CD4-positive, alpha-beta T cell (primary cell): ENCODE measurements at places on chromosomes 12 and 14. TPM values are rescaled to one million over a fixed set of nuclear protein-coding genes. Genes with fewer than 3 reads are reported as not detected.

DNA sequence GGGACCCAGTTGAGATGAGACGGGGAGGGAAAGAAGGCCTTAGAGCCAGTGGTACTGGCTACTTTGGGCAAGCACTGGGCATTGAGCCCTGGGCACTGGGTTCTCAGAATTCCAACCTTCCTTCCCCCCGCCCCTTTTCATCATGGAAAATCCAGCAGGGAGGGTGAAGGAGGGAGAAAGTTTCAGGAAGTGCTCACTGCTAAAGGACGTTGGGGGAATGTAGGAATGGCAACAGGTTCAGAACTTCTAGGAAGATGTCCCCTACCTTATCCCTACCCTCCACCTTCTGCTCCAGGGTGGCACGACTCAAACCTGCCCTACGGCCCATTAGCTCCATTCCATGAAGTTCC, 4.2 kb upstream of the TNS2 start:
- DNase-seq, result no peak
- H3K27ac ChIP-seq, result no peak overlapping the region
- H3K4me3 ChIP-seq, result no peak overlapping the region
- H3K4me1 ChIP-seq, result peaks cover 21% of the 10 kb centered on the region

GRCh38 chr12:59121451-59121850, 201.1 kb upstream of the LRIG3 start:
- no peaks in the 10 kb centered on the region for H3K27me3 ChIP-seq
- H3K27ac ChIP-seq, result no peak overlapping the region
- H3K4me3 ChIP-seq, result no peak overlapping the region
- no peaks in the 10 kb centered on the region for H3K36me3 ChIP-seq

DNA sequence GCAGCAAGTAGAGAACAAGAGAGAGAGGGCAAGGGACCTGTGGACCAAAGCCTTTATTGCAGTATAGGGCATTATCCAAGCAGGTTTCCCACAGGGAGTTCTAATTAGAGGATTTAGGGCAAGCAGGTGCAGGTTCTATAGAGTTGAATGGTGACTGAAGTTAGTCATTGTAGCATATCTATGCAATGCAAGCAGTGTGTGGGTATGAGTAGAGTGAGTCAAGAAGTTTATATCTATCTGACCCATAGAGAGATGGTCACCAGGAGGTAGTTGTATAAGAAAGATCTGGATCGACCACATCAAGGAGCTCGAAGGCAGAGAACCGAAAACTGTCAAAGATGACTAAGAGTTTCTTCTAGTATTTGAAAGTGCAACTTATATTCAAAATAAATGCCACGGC, 167.3 kb downstream of the PLCZ1 start:
- no peaks in the 10 kb centered on the region for H3K36me3 ChIP-seq
- H3K27me3 ChIP-seq, result no peaks in the 10 kb centered on the region
- H3K4me1 ChIP-seq, result no peaks in the 10 kb centered on the region
- no peak overlapping the region for H3K4me3 ChIP-seq
- H3K27ac ChIP-seq, result no peak overlapping the region

GRCh38 chr12:132278401-132279183, 50.8 kb downstream of the GALNT9 start:
- peaks cover 13% of the 10 kb centered on the region for H3K27me3 ChIP-seq
- H3K36me3 ChIP-seq, result no peaks in the 10 kb centered on the region
- no peak for DNase-seq
- peaks cover 21% of the 10 kb centered on the region for H3K4me1 ChIP-seq

DNA sequence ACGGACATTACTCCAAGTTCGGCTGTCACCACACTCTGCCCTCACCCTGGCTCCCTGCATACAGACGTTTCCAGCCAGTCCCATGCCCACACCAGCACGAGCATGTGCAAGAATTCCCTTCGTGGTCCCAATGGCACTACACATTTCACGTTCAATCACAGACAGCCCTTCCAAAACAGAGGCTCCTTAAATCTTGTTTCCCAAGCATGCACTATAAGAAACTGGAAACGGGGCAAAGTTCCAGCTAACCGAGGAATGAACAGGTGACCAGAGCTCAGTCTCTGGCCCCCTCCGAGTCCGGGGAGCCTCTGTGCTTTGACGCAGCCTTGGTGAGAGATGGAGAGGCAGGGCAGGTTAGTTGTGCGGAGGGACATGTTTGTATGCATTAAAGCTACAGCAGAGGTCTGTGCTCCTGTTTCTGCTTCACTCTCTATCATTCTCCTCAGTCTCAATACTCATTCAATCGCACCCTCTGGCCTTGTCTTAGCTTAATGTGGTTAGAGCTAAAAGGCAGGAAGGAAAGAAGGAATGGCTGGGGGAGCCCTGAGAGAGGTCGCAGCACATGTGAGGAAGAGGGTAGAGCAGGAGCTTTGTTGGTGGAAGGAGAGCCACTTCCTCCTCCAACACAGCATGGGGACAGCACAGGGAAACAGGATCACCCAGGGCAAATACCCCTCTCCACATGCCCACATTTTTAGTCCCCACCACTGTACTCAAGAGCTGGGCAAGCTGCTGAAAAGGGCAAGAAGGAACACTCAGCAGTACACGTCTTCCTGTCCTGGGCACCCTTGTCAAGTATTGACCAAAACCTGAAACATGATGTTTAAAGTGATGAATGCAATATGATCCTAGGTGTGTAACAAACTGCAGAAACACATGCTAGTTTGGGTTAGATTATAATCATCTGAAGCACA, 12.2 kb upstream of the SELPLG start:
- no peaks in the 10 kb centered on the region for H3K36me3 ChIP-seq
- peaks cover 32% of the 10 kb centered on the region for H3K4me1 ChIP-seq
- no peak overlapping the region for H3K4me3 ChIP-seq
- no peak for DNase-seq
- H3K27ac ChIP-seq, result peak overlapping the region; percentile 18

DNA sequence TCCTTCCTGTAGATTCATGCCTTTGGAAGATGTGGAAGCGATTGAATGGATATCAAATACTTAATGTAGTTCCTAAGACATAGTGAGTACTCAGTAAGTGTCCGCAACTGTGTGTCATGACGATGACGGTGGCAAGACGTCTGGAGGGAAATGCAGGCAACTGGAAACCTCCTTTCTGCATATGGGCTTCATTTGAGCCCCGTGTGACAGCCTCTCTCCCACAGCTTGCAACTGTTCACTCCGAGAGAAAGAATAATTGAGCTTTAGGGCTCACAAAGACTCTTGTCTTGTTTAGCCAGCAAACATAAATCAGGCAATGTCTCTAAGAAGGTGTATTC, 6.9 kb downstream of the CFAP251 start:
- H3K36me3 ChIP-seq, result no peaks in the 10 kb centered on the region
- no peak for DNase-seq
- H3K4me1 ChIP-seq, result no peaks in the 10 kb centered on the region
- H3K27ac ChIP-seq, result no peak overlapping the region
- no peak overlapping the region for H3K4me3 ChIP-seq

DNA sequence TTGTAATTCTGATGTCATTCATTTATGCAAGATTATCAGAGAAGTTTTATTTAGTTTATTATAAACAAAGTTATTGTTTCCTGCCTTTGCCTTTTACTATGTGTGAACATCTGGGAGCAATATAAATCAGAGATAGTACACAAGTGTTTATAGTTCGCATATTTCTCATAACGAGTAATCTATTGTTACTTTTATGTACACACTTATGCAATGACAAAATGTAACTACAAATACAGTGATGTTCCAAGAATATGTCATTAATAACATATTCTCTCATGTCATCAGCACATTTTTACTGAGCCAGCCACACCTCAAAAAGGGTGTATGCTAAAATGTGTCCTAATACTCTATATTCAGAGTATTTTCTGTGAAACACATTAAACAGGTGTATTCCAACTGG, 243.2 kb downstream of the ALX1 start:
- no peak overlapping the region for H3K4me3 ChIP-seq
- no peak overlapping the region for H3K27ac ChIP-seq

- H3K4me3 ChIP-seq, result no peak overlapping the region
- H3K27me3 ChIP-seq, result no peaks in the 10 kb centered on the region
- DNase-seq, result no peak
- H3K27ac ChIP-seq, result no peak overlapping the region
- H3K36me3 ChIP-seq, result no peaks in the 10 kb centered on the region
Observed at GRCh38 chr12:18468246-18469075, 207.1 kb downstream of the PIK3C2G start.

GRCh38 chr12:93803424-93803807, 126.2 kb downstream of the CRADD start:
- no peak overlapping the region for H3K4me3 ChIP-seq
- DNase-seq, result no peak
- no peaks in the 10 kb centered on the region for H3K27me3 ChIP-seq
- no peaks in the 10 kb centered on the region for H3K4me1 ChIP-seq

DNA sequence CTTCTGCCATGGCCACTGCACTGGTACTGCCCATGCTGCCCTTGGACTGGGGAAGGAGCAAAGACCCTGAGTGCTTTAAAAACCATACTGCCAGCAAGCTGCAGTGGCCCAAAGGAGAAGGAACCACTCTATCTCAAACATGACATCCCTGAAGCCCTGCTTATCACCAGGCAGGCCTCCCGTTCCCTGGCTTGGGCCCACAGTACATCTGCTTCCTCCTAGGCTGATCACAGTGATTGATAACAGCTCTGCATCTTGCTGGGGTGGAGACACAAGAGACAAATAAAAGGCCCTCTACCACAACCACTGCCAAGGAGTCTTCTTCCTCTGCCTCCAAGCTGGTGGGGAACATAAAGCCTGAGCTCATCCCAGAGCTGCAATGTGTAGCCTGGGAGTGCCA, 567.5 kb downstream of the TRHDE start:
- H3K36me3 ChIP-seq, result no peaks in the 10 kb centered on the region
- no peaks in the 10 kb centered on the region for H3K27me3 ChIP-seq
- no peak for DNase-seq
- H3K4me1 ChIP-seq, result no peaks in the 10 kb centered on the region
- no peak overlapping the region for H3K27ac ChIP-seq

DNA sequence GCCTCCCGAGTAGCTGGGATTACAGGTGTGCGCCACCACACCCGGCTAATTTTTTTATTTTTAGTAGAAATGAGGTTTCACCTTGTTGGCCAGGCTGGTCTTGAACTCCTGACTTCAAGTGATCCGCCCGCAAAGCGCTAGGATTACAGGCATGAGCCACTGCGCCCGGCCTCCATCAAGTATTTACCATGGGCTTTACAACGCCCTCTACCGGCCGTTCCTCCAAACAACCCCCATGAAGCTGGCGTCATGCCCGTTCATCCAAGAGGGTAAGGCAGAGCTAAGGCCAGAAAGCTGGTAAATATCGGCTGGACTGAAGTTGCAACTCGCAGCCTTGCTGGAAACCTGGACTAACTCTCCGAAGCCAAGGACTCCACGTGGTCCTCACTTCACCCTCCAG, 41.6 kb downstream of the RNF34 start:
- H3K27ac ChIP-seq, result no peak overlapping the region
- no peak for DNase-seq
- H3K36me3 ChIP-seq, result peaks cover 74% of the 10 kb centered on the region
- H3K4me3 ChIP-seq, result no peak overlapping the region
- no peaks in the 10 kb centered on the region for H3K27me3 ChIP-seq
- H3K4me1 ChIP-seq, result no peaks in the 10 kb centered on the region

GRCh38 chr12:110329710-110330109, 48.7 kb downstream of the ATP2A2 start:
- no peak for DNase-seq
- H3K27ac ChIP-seq, result no peak overlapping the region
- peaks cover 79% of the 10 kb centered on the region for H3K36me3 ChIP-seq
- no peaks in the 10 kb centered on the region for H3K4me1 ChIP-seq
- H3K27me3 ChIP-seq, result no peaks in the 10 kb centered on the region

DNA sequence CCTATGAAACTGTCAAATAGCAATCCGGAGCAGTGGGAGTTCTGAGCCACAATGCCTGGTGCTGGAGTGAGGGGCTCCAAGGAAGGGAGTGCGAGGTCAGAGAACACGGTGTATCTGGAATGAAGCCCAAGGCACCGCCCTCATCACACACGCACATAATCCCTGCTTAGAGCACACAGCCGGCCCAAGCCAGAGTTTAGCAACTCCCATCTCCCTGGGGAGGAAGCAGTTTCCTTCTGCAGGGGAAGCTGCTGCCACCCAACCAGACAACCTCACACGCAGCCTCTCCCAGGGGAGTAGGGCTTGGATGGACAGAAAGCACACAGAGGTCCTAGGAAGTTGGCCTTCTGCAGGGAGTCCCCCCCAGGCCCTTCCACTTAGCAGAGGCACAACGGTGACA, 31.3 kb downstream of the ACTN1 start:
- H3K4me3 ChIP-seq, result no peak overlapping the region
- H3K27me3 ChIP-seq, result no peaks in the 10 kb centered on the region
- no peak overlapping the region for H3K27ac ChIP-seq
- peaks cover 79% of the 10 kb centered on the region for H3K4me1 ChIP-seq
- no peak for DNase-seq

- H3K27ac ChIP-seq, result no peak overlapping the region
- peaks cover 2% of the 10 kb centered on the region for H3K4me1 ChIP-seq
- no peak overlapping the region for H3K4me3 ChIP-seq
- no peak for DNase-seq
Observed at GRCh38 chr14:97107080-97107479, 309.9 kb downstream of the VRK1 start.

DNA sequence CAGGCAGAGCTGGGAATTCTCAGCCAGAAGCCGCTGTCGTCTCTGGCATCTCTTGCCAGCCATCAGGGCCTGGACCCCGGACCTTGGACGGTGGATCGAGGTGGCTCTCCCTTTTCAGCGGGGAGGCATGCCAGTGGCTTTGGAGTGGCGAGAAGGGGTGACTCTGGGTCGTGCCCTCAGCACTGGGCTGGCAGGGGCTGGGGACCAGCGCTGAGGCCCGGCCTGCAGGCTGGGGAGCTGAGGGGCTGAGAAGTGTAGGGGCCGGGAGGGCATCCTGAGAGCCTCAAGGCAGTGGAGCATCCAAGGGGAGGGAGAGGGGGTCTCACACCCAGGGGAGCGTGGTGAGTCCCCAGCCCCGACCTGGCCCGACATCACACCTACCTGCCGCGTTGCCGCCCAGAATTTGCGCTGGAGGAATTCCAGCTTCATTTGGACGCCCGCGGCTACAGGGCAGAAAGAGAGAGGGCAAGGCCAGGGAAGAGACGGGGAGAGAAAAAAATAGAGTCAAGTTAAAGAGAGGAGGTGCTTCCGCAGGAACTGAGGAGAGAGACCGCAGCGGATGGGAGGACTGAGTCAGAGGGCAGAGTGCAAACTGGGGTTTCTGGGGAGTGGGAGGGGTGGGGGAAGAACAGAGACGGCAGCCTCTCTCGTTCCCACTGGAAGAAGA, 9.0 kb upstream of the LRTM2 start:
- H3K27ac ChIP-seq, result no peak overlapping the region
- H3K27me3 ChIP-seq, result no peaks in the 10 kb centered on the region
- peak; percentile 15 for DNase-seq
- peak overlapping the region; percentile 53 for H3K4me3 ChIP-seq
- no peaks in the 10 kb centered on the region for H3K36me3 ChIP-seq
- peaks cover 67% of the 10 kb centered on the region for H3K4me1 ChIP-seq

The ZNF891 gene
- total RNA-seq, result 4.5 TPM

The LRP6 gene
- total RNA-seq, result 6.8 TPM

The FOXG1 gene
- not detected for total RNA-seq

The ASB2 gene
- 0.98 TPM for total RNA-seq

The WSCD2 gene
- not detected for total RNA-seq

The CELA1 gene
- total RNA-seq, result 0.85 TPM

The P3H3 gene
- 4.1 TPM for total RNA-seq

The B4GALNT3 gene
- 1.4 TPM for total RNA-seq

The PRR4 gene
- total RNA-seq, result not detected
